Stomach (tissue), 19 donors: ENCODE measurements at places on chromosomes 1 and 21. TPM values are rescaled to one million over a fixed set of nuclear protein-coding genes. Genes with fewer than 3 reads are reported as not detected.

DNA sequence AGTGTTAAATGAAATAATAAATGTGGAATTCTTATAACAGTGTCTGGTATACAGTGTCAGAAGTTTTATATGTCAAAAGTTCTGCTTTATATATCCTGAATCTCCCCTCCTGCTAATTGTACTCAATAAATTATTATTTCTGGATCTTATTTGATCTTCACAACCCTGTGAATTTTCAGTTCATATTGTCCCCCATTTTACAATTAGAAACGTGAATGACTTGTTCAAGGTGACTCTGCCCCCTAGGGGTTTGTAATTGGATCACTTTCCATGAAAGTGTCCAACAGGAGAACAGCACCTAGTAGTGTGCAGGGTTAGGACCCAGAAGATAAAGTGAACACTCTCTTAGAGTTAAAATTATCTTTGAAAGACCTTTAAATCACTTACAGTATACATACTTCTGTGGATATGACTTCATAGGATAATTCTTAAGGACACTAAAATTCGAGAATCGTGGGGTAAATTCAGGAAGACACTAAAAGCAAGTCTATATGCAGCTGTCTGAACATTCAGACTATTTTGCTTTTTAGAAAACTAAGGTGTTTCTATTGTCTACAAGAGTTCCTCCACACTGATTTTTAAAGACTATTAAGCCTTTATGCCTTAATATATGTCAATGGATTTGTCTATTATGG is 4.5 kb upstream of the DDR2 start:
- DNase-seq: peak; percentile 35
- no peaks in the 10 kb centered on the region for H3K36me3 ChIP-seq
- H3K27ac ChIP-seq: no peak overlapping the region
- H3K4me3 ChIP-seq: no peak overlapping the region
- peaks cover 10% of the 10 kb centered on the region for H3K4me1 ChIP-seq

DNA sequence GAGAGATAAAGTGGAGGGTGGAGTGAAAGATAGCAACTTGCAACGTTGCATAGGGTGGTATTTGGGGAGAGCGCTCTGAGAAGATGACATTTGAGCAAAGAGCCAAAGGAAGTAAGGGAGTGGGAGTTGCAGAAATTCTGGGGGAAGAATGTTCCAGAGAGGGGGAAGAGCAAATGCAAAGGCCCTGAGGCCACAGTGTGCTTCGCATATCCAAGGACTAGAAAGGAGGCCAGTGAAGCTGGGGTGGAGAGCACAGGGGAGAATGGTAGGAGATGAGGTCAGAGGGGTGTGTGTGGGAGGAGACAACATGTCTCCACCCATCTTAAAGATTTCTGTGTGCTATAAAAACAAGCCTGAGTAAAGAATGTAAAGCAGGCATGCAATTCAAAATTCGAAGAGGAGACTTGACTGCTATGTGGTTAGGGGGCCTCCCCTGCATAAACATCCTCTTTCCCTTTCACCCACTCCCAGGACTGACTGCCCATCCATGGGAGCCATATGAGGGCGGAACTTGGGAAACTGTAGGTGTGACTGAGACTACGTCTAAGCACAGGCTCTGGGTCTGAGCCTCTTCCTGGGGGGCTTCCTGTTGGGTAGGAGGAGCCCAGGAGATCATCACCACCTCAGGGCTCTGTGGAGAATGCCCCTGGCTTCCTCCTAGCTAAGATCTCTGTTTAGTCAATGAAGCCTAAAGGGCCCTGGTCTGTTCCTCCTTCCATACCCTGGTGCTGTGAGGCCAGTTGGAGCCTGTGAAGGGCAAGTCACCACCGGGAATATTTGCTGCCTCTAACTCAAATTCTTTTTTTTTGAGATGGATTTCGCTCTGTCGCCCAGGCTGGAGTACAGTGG is 2.9 kb upstream of the CLIC4 start:
- peaks cover 19% of the 10 kb centered on the region for H3K4me1 ChIP-seq
- H3K4me3 ChIP-seq: no peak overlapping the region
- no peaks in the 10 kb centered on the region for H3K36me3 ChIP-seq
- DNase-seq: peak; percentile 23
- H3K27ac ChIP-seq: no peak overlapping the region

DNA sequence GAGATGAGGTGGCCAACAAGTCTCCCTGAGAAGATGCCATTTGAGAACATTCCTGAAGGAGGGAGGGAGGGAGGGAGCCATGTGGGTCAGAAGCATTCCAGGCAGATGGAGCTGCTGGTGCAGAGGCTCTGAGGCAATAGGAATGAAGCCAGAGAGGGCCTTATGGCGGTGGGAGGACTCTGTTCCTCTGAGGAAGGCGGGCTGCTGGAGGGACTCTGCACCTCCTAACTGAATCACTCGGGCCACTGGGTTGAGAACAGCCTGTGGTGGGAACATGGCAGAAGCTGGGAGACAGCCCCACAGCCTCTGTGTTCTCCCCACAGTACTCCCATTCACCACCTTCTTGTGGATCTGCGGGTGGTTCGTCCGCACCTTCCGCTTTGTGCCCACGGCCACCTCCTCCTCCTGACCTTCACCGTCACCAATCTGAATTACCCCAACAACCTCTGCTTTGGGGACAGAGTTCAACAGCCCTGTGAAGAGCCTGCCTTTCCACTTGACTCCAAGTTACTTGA is 2.4 kb upstream of the TMEM125 start:
- H3K27ac ChIP-seq: no peak overlapping the region
- H3K4me3 ChIP-seq: no peak overlapping the region
- H3K4me1 ChIP-seq: peaks cover 41% of the 10 kb centered on the region
- H3K36me3 ChIP-seq: no peaks in the 10 kb centered on the region

DNA sequence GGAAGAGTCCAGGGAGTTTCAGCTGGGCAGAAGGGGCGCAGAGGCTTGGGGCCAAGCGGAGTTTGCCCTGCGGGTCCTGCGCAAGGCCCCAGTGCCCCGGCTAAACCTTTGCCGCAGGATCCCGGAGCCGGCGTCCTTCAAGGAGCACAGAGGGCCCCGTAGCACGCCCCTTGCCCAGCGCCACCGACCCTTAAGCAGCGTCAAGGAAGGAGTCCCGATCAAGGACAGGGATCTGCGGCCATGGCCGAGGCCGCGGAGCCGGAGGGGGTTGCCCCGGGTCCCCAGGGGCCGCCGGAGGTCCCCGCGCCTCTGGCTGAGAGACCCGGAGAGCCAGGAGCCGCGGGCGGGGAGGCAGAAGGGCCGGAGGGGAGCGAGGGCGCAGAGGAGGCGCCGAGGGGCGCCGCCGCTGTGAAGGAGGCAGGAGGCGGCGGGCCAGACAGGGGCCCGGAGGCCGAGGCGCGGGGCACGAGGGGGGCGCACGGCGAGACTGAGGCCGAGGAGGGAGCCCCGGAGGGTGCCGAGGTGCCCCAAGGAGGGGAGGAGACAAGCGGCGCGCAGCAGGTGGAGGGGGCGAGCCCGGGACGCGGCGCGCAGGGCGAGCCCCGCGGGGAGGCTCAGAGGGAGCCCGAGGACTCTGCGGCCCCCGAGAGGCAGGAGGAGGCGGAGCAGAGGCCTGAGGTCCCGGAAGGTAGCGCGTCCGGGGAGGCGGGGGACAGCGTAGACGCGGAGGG is 520 bp downstream of the CLIC6 start:
- H3K27ac ChIP-seq: peak overlapping the region; percentile 81
- peaks cover 19% of the 10 kb centered on the region for H3K27me3 ChIP-seq
- peaks cover 39% of the 10 kb centered on the region for H3K4me1 ChIP-seq
- DNase-seq: peak; percentile 77
- H3K4me3 ChIP-seq: peak overlapping the region; percentile 63

- no peaks in the 10 kb centered on the region for H3K4me1 ChIP-seq
- no peaks in the 10 kb centered on the region for H3K36me3 ChIP-seq
- no peak overlapping the region for H3K27ac ChIP-seq
- no peak overlapping the region for H3K4me3 ChIP-seq
- H3K27me3 ChIP-seq: no peaks in the 10 kb centered on the region
Observed at GRCh38 chr1:72526926-72527325, 244.6 kb upstream of the NEGR1 start.

GRCh38 chr1:160359559-160360226 is 7.2 kb upstream of the NHLH1 start:
- no peaks in the 10 kb centered on the region for H3K4me1 ChIP-seq
- H3K36me3 ChIP-seq: peaks cover 36% of the 10 kb centered on the region
- H3K27me3 ChIP-seq: no peaks in the 10 kb centered on the region
- no peak overlapping the region for H3K27ac ChIP-seq

GPR37L1 gene
- total RNA-seq: 2.0 TPM

GRCh38 chr1:182807907-182808306 is 18.3 kb downstream of the NPL start:
- DNase-seq: no peak
- no peaks in the 10 kb centered on the region for H3K27me3 ChIP-seq
- H3K4me3 ChIP-seq: no peak overlapping the region
- H3K27ac ChIP-seq: no peak overlapping the region

GRCh38 chr1:172898866-172899265 is 151.9 kb downstream of the TNFSF18 start:
- H3K4me1 ChIP-seq: no peaks in the 10 kb centered on the region
- H3K27me3 ChIP-seq: no peaks in the 10 kb centered on the region
- H3K27ac ChIP-seq: no peak overlapping the region
- DNase-seq: no peak
- no peaks in the 10 kb centered on the region for H3K36me3 ChIP-seq
- no peak overlapping the region for H3K4me3 ChIP-seq

DNA sequence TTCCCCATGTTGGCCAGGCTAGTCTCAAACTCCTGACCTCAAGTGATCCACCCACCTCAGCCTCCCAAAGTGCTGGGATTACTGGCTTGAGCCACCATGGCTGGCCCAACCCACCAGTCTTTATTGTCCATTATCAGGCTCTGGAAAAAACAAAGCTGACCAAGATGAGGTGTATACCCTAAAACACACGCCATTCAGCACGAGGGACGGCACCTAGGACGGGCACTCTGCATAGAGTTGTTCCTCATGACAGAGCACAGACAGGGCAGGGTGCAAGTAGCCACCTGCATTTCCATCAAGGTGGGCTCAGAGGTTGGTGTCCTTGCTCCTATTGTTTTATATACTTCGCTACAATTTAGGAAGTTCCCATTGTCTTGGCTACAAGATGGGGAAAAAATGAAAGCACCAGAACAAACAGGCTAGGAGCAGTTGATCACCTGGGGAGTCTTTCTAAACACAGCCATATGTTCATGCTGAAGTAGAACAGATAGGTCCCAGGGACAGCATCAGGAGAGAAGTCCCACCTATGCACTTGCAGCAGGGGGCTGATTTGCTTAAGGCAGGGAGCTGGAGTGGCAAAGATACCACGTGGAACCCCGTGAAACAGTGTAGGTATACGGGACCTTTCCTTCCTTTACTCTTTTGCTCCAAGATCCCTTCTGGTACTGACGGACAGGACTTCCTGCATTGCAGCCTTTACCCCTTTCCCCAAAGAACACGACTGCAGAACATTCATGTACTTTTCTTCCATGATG is 4.5 kb downstream of the KRTCAP2 start:
- no peak overlapping the region for H3K27ac ChIP-seq
- H3K4me3 ChIP-seq: no peak overlapping the region
- no peak for DNase-seq
- H3K4me1 ChIP-seq: peaks cover 30% of the 10 kb centered on the region
- H3K36me3 ChIP-seq: peaks cover 25% of the 10 kb centered on the region
- H3K27me3 ChIP-seq: no peaks in the 10 kb centered on the region

AIRE gene
- not detected for total RNA-seq

DNA sequence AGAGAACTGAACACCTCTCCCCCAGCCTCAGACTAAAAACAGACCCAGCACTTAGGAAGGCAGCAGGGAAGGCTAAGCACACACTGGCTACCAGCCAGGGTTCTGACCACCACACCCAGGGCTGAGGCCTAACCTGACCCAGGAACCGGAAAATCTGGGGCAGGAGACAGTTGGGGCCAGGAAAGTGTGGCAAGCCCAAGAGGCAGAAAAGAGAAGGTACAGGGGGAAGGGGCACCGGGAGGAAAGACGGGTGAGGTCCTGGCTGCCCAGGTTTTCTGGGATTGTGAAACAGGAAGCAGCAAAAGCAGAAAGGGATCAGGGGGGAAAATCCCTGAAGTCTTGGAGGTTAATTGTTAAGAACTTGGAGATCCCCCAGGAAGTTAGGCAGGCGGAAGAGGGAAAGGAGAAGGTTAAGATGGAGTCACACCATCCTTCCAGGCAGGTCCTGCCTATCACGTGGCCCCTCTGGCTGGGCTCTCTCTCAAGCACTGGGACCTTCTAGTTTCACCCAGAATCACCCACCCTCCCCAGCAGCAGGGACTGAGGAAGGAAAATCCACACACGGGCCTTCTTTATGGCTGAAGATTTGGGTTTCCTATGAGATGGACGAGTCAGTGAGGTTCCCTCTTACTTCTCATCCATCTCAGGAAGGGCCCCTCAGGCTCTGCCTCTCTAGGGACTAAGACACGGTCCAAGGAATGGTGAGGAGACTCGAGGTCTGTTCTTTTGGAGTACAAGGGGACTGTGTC is 2.6 kb downstream of the HDGF start:
- H3K36me3 ChIP-seq: peaks cover 15% of the 10 kb centered on the region
- H3K27me3 ChIP-seq: no peaks in the 10 kb centered on the region
- H3K27ac ChIP-seq: peak overlapping the region; percentile 98
- H3K4me1 ChIP-seq: peaks cover 73% of the 10 kb centered on the region

- DNase-seq: no peak
- H3K4me3 ChIP-seq: no peak overlapping the region
- no peaks in the 10 kb centered on the region for H3K36me3 ChIP-seq
- H3K4me1 ChIP-seq: no peaks in the 10 kb centered on the region
- no peak overlapping the region for H3K27ac ChIP-seq
Observed at GRCh38 chr1:196115646-196116045, 492.6 kb downstream of the KCNT2 start.

- no peak overlapping the region for H3K4me3 ChIP-seq
- DNase-seq: peak; percentile 72
- H3K27me3 ChIP-seq: no peaks in the 10 kb centered on the region
Observed at GRCh38 chr21:35981514-35982070, 78.7 kb downstream of the SETD4 start.

GRCh38 chr21:15062606-15062965 is 2.2 kb downstream of the NRIP1 start:
- no peaks in the 10 kb centered on the region for H3K27me3 ChIP-seq
- DNase-seq: peak; percentile 51
- peak overlapping the region; percentile 72 for H3K4me3 ChIP-seq

DNA sequence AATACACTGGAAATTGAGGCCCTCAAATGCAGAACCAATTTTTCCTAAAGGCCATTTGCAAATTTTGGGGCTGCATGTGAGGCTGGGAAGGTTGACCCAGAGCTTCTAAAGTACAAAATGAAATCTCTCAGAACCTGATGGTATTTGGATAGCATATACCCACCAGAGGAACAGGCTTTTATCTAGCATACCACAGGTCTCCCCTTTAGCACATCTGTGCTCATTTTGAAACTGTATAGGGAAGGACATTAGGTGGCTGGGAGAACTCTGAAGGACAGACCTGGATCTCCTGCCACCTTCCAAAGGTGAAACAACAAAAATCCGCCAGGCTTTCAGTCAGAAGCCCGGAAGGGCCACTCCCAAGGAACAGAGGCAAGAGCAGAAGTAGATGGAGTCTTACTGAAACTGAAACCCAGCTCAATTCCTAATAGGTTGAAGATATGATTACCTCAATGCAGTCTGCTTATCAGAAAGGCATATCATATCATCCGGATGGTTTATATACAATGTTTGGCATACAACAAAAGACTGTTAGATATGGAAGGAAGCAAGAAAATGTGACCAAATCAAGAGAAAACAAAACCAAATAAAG is 11.6 kb downstream of the CD55 start:
- no peak overlapping the region for H3K4me3 ChIP-seq
- DNase-seq: no peak
- H3K27me3 ChIP-seq: no peaks in the 10 kb centered on the region
- no peaks in the 10 kb centered on the region for H3K4me1 ChIP-seq

C1orf94 gene
- total RNA-seq: not detected

ETV3L gene
- total RNA-seq: not detected

GRCh38 chr1:175208773-175209492 is 16.4 kb upstream of the KIAA0040 start:
- DNase-seq: peak; percentile 41
- H3K4me1 ChIP-seq: no peaks in the 10 kb centered on the region
- no peak overlapping the region for H3K4me3 ChIP-seq
- no peaks in the 10 kb centered on the region for H3K36me3 ChIP-seq
- H3K27me3 ChIP-seq: no peaks in the 10 kb centered on the region
- H3K27ac ChIP-seq: peak overlapping the region; percentile 61
